ENCODE measurements at places on chromosomes 5 and 9. TPM values are rescaled to one million over a fixed set of nuclear protein-coding genes. Genes with fewer than 3 reads are reported as not detected.

Gene PDZD2
- 8.1 TPM for total RNA-seq

DNA sequence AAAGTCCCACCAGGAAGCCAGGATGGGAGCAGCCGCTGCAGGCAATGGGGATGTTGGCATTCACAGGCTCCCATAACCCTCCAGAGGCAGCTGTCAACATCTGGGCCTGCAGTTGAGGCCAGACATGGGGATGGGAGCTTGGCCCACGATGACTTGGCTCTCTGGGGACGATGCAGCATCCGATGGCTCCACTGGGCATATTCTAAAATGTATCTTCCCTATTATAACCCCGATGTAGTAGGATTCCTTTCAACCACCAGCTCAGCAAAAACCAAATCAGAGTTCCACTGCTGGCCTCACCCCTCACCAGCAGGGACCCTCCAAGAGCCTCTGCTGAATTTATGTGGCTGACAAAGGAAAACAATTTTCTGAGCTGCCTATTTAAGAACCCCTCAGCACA is 7.1 kb downstream of the SPRY4 start:
- peaks cover 63% of the 10 kb centered on the region for H3K4me1 ChIP-seq
- no peaks in the 10 kb centered on the region for H3K27me3 ChIP-seq
- no peak for DNase-seq

DNA sequence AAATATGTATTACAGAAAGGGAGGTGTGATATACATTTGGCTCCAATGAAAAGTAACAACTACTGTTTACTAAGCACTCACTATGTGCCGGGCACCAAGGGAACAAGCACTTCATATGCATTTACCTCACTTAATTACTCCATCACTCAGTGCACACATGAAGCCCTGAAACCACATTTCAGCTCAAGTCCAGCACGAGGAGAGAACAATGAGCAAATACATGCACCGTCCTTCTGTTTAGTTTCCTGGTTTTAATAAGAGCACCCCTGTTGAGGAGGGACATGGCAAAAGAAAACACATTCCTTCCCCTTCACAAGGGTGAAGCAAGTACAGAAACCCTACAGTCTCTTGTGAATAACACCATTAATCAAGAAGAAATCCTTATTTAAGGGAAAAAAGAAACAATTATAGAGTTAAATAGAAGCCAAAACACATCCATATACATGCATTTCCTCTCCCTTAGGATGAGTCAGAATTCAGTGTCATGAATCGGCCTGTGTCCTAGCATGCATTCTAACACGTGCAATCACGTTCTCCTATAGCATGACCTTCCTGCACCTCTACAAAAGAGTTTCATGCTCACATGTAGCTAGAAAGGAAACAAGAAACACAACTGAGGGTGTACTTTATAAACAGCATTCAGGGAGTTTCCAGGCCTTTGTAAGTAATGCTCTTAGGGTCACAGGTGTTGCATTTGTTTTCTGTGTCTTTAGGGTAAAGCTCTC is 411.6 kb downstream of the BNC2 start:
- H3K36me3 ChIP-seq = no peaks in the 10 kb centered on the region
- H3K4me3 ChIP-seq = no peak overlapping the region
- DNase-seq = no peak
- no peak overlapping the region for H3K27ac ChIP-seq
- H3K27me3 ChIP-seq = no peaks in the 10 kb centered on the region

Gene HAVCR2
- 1.7 TPM for total RNA-seq

Gene PCDHB4
- total RNA-seq = 5.1 TPM
